ENCODE measurements at places on chromosomes 13 and 19.

DNA sequence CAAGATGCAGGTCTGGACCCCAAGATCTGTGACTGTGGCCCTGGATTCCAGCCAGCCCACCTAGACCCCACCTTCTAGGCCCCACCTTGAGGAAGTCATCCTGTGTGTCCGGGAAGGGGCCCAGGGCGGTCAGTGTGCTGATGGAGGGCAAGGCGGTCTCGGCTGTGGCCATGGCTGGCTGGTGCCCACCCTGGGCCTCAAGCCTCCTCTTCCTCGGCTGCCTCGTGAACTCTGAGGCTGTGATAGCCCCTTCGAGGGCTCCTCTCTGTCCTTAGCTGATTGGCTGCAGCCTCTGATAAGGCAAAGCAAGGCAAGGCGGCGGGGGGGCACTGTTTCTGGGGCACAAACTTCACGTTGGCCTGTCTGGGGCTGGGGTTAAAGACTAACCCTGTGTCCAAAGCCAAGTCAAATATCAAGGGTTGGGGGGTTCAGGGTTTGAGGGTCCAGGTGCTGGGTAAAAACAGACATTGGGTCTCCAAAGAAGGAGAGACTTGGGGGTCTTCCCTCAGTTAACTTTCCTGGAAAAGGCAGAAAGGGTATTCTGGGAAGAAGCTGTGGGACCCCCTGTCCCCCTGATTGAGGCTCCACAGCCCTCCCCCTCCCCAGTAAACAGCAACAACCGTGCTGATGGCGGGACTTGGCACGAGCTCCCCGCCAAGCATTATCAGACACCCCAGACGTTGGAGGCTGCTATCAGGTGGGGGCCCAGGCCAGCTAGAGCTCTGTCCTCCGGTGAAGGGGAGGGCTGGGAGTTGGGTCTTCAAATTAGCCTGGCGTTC, at the start of gene KLF1:
Gene KLF1, minus strand, starts transcription at position 233 of the 779 bp plus-strand sequence. Its CDS starts 61 bp downstream, at position 172.
- DNase-seq = no peak

DNA sequence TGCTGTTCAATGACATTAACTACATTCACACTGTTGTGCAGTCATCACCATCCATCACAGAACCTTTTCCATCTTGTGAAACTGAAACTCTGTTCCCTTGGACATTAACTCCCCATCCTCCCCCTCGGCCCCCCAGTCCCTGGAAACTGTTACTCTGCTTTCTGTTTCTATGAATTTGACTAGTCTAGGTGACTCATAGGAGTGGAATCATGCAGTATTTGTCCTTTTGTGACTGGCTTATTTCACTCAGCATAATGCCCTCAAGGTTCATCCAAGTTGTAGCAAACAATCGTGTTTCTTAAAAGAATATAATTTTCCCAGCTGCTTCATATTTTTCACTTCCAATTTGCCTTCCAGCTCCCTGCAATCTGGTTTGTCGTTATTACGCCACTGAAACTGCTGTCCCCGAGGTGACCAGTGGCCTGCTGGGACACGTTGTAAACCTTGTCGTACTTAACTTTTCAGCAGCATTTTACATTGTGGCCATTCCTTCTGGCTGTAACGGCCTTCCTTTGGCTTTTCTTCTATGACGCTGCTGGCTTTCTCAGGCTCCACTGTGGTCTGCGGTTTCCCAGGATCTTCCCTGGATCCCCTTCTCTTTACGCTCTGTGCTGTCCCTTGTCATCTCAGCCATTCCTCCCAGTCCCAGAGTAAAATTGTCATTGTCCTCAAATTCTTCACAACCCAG, 74.0 kb downstream of the DHRS12 start:
- no peak for DNase-seq

DNA sequence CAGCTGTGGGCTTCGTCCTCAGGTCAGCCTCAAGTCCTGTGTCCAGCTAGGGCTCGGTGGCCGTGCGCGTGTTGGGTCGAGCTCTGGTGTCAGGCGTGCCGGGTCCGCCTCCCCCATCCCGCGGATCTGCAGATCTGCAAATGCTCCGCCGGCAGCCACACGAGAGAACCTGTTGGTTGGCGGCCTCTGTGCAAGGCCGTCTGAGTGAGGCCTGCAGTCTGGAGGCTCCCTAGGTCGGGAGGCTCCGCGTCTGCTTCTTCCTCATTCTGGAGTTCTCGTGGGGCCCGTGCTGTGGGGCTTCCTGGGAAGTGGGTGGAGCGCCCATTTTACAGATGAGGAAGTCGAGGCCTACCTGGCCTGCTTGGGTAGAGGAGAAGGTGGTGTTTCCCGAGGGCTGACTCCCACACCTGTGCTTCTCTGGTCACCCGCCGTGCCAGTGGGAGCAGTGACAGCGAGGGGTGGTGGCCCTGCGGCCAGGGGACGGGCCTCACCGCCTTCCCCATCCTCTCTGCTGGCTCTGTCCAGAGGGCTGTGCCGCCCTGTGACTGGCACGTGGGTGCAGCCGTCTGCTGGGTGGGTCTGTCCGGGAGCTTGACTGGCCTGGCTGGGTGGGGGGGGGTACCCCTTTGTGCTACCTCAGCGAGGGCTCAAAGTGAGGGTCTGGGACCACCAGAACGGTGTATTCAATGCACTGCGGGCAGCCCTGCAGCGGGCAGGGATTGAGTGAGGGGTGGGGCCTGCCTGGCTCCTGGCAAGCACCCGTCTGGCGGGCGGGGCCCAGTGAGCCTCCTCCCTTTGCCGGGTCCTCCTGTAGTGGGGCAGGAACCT, 3.3 kb downstream of the CSNK1G2 start:
- DNase-seq = no peak

DNA sequence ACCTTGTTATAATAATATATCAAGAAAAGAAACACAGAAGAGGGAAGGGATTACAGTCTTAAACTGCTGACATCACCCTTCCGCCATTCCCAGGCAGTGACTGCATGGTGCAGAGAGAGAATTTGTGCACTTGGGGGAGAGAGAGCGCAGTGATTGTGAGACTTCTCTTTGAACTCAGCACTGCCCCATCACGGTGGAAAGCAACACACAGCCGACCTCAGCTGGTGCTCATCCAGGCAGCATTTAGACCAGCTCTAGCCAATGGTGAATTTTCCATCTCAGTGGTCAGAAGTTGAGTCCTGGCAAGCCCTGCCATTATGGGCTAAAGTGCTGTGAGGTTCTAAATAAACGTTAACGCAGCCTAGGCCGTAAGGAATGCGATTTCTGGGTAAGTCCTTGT, 1681.5 kb downstream of the EFNB2 start:
- no peak for DNase-seq

- DNase-seq = no peak
These were observed 205.8 kb downstream of the GGACT start for GRCh38 chr13:100382785-100383184.

Measured in CD4-positive, alpha-beta T cell treated with Interferon gamma for 1 hour (primary cell).